Fibroblast of mammary gland (primary cell): ENCODE measurements at places on chromosomes 6 and 20.
A peak's percentile ranks its signal among the peaks of the same experiment; 100 is the strongest.

DNA sequence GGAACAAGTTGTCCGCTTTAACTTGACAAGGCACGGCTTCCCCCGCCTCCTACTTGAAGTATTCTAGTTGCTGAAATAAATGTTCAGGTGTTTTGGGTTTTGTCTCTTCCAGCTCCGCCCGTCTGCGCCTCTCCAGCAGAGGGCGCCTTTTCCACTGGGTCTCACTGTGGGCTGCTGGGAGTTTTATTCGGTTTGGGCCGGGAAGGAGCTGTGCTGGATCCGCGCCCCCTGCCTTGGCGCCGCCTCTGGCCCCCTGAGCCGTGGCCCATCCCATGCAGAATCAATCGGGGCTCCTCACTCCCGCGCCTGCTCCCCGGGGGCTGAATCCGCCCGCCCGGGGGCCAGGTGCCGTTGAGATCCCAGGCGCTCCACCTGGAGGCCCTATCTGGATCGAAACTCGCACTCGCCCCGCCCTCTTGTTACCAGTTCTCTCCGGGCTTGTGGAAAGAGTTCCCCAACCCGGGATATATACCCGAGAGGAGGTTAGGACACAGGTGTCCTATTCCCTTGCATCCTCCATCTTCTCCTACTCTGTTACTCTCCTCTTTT, 51.0 kb upstream of the TCF21 start:
- peak; percentile 45 for DNase-seq

DNA sequence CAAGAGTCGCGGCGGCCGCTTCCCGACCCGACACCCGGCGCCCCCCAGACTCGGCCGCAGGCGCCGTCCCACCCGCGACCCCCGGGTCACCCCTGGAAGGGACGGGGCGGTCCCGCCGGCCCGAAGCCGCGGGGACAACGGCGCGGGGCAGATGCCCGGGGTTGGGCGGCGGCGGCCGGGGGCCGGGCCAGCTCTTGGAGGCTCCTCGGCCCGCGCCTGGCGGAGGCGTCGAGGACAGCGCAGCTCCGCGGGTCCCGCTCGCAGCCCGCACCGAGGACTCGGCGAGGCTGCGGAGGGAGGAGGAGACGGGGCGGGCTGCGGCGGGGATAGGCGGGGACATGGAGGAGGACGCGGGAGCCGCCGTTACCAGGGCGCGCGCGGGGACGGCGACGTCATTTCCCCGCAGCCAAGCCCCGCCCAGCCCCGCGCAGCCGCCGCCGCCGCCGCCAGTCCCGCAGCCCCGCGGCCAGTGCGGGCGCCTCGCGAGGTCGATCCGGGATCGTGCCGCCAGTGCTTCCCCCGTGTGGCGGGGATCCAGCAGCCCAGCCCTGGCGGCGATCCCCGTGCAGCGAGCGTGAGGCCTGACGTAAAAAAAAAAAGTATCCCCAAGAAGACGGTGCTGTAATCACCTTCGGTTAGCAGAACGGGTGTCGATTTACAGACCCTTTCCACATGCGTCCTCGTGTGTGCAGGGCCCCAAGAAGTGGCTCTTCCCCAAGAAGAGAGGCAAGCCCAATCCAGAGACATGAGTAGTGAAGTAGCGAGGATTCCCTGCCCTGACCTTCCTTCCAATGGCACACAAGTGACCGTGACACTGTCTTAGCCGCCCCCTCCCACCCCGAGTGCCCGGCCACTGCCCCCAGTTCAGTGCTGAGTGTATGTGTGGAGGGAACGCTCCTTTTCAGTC, at the start of gene FAM184A:
Gene FAM184A, minus strand, starts transcription at position 289 of the 907 bp plus-strand sequence. CDS start 365 bp downstream, outside the sequence.
- DNase-seq = peak; percentile 61

DNA sequence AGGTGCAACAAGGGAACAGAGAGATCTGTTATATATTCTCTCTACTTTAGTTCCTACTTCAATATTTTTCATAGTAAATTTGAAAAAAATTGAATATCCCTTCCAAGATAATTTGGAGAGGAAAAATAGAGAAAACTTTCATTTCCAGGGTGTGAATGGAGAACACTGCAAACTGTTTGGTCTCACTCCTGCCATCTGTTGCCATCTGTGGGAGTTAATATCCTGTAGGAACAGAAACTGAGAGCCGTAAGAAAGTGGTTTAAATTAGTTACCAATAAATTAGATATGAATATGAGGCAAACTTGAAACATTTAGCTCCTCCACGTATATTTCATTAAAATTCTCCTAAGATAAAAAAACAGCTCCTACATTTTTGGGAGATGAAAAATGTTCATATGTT, 4.2 kb downstream of the ZNF337 start:
- DNase-seq = peak; percentile 41

- DNase-seq = no peak
These were observed 3.9 kb upstream of the LTV1 start for GRCh38 chr6:143839196-143839595.

DNA sequence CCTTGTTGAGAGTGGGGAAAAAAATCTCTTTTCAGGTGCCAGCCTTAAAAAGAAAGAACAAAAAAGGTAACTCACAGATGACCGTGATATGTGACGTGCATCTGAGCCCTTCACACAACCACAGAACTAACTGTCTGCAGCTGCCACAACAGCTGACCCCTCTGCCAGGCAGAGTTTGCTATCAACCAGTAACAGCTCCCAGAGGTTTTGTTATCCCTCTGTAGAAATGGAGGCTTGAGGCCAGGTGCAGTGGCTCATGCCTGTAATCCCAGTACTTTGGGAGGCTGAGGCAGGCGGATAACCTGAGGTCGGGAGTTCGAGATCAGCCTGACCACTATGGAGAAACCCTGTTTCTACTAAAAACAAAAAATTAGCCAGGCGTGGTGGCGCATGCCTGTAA, 42.8 kb downstream of the SLC52A3 start:
- no peak for DNase-seq

DNA sequence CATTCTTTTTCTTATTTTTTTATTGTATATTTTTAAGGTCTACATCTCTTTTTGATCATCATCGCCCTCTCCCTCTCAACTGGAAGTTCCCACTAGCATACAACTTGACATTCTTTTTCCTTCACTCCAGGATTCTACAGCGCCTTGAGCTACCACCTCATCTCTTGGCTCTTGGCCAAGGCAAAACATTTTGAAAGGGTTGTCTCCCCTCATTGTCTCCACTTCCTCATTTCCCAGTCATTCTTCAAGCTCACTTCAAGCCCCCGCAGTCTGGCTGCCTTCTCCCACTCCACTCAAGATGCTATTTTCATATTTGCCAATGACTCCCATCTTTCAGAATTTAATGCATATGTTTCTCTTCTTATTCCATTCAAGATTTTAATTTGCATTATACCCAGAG, 63.0 kb downstream of the OPN5 start:
- DNase-seq = no peak
